Kidney epithelial cell (primary cell): ENCODE measurements at places on chromosomes 7 and 10. TPM values are rescaled to one million over a fixed set of nuclear protein-coding genes. Genes with fewer than 3 reads are reported as not detected.

- DNase-seq: no peak
Measured at GRCh38 chr7:156836443-156836842, 56.5 kb downstream of the LMBR1 start.

DNA sequence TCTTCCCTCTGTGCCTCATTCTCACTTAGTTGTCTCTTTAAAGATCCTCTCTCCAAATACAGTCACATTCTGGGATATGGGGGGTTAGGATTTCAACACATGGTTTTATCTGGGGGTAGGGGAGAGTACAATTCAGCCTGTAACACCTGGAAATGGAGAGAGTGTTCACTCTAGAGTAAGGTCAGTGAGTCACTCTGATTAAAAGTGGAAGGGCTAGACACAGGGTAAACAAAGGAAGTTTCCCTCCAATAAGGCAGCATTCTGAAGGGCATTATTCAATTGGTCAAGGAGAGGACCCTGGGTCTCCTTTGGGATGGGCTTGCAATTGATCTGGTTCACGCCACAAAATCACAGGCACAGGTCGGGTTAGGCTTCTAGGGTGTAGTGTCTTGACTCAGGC is 232.8 kb upstream of the NPSR1 start:
- DNase-seq: no peak

Gene SNX10
- 23.6 and 27.9 TPM in 2 replicates for total RNA-seq

Gene ITPRID1
- not detected in 2 replicates for total RNA-seq

DNA sequence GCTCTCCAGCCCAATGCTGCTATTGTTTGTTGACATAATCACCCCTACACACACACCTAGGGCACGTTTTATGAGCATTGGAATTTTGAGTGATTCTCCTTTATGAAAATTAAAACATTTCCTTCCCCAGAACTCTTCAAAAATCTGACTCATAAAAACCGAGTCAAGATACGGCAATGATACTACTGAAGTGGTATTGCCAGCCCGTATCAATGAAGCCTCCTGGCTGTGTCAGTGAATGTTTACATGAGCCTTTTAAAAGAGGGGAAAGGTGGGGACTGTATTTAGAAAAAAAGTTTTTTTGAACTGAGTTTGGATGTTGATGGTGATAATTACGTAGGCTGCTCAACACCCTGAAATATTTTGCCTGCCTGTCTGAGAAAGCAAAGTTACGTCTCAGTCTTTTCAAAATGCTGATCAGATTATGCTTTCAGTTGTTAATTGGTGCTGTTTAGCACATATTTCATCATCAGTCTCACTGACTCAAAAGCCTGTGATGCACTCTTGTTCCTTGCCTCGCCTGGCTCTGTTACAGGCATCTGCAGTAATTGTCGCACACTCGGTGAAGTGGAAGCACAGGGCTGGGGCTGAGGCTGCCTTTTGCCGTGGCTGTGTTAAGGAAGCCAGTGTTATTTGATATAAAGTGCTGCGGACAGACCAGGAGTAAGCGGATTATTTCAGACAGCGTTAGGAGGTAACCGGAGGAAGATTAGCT is 157.4 kb upstream of the TCF7L2 start:
- DNase-seq: no peak

DNA sequence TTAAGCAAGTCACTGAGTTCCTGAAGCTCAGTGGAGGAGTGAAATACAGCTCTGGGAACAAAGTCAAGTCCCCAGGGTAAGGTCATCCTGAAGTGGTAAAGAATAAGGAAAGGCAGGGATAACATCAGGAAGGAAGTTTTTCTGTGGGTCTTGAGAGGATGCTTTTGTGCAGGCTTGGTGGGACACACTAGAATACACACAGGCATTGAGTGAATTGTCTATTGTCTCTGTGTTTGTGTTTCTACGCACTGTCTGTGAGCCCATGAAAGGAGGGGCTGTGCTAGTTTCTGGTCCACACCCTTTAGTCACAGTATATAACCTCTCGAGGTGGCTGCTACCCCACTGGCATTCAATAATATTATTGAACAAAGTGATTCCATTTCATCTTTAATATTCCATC is 95.8 kb upstream of the ABCB5 start:
- DNase-seq: no peak

- DNase-seq: no peak
Measured at GRCh38 chr10:60660625-60661024, 117.7 kb upstream of the CDK1 start.

DNA sequence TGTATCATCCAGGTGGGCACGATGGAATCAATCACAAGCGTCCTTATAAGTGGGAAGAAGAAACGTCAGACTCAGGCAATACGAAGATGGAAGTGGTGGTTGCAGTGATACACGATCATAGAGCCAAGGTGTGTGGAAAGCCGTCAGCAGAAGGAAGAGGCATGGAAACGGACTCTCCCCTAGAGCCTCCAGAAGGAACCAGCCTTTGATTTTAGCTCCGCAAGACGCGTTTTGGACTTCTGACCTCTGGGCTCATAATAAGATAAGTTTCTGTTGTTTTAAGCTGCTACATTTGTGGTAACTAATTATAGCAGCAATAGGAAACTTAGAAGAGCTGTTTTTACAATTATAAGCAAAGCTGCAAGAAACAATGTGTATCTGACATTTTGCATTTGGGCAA is 14.8 kb downstream of the FANK1 start:
- DNase-seq: no peak

Gene ARHGAP22
- 3.4 and 7.0 TPM in 2 replicates for total RNA-seq

- no peak for DNase-seq
Measured at GRCh38 chr7:23721456-23721855, 11.4 kb downstream of the STK31 start.

GRCh38 chr10:75117995-75118394 is 6.5 kb downstream of the SAMD8 start:
- DNase-seq: no peak

DNA sequence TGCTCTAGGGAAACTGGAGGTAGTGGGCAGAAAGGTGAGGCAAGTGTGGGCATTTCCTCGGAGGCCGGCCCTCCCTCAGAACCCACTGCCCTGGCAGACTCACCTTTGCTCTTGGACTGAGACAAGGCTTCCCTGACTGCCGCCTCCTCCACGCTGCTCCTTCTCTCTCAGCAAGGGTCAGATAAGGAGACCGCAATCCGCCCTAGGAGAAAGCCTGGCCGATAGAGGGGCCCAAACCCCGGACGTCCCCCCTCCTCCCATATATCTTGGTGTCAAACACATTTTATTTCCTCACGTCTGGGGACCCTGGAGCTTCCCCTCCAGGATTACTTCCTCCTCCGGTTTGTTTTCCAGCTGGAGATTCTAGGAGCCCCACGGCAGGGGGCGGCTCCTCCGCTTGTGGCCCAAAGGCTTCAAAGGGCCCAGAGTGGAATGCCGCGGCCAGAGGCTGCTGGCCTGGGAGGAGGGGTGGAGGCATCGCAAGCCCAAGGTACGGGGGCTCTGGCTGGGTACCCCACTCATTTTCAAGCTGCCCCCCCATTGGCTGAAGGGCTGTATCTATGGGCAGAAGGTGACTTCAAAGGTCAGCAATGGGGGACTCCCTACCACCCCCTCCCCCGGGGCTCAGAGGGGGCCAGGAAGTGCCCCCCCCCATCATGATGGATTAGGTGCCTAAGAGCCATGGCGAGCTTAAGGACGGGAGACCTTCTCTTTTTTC is 31.7 kb upstream of the LBX1 start:
- DNase-seq: no peak

GRCh38 chr7:100801833-100802568 is 25.3 kb downstream of the EPHB4 start:
- peak; percentile 70 for DNase-seq

DNA sequence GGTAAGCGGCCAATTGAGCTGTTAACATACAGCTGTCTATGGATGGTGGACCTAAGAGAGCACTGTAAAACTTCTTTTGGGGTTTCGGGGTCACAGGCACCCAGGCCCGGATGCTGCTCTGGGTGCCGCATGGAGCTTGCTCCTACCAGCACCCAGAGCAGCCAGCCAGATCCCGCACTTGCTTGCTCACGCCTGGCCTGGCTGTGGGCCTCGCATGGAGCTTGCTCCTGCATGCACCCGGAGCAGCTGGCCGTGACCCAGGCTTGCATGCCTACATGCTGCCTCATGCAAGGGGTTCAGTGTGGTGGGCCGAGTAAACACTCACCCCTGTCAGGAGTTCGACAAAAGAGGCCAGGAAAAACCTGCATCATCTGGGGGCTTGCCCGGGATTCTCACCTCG is 896.9 kb downstream of the SORCS1 start:
- no peak for DNase-seq

DNA sequence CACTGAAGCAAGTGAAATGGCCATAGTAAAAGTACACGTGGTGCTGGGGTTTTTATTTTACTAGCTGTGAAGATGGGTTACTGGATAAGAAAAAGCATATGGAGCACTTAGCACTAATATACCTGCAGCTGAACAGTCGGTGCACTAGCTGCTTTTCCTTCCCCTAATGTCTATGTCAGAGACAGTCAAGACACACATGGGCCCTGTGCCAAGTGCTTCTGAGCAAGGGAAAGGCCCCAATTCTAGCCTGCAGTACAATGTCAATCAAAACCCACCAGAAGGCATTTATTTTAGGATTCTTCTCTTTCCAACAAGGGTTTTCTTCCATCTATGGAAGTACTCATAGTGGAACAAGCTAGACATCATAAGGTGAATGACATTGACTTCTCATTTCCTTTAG is 716.7 kb downstream of the CCSER2 start:
- no peak for DNase-seq

DNA sequence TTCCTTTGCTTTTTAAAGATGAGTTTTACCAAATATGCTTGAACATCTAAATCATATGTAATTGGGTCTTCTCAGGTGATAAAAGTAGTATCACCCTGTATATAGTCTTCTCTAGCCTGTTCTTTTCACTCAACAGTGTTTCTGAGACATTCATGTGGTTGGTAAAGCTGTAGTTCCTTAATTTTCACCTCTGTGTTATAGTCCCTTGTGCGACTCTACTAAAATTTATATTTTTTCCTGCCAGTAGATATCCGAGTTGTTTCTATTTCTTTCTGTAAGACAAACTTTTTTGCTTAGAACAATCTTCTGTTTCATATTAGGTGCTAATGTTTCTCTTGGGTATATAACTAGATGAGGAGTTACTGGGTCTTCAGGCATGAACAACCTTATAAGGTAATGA is 35.6 kb downstream of the SYPL1 start:
- no peak for DNase-seq
